ENCODE measurements at places on chromosomes 7 and 10.

- peak overlapping the region; percentile 11 for H3K4me3 ChIP-seq
- peak overlapping the region; percentile 49 for H3K27ac ChIP-seq
- H3K4me1 ChIP-seq, result peaks cover 6% of the 10 kb centered on the region
- no peak for DNase-seq
Measured at GRCh38 chr10:73758704-73759511, 14.7 kb downstream of the SEC24C start.

DNA sequence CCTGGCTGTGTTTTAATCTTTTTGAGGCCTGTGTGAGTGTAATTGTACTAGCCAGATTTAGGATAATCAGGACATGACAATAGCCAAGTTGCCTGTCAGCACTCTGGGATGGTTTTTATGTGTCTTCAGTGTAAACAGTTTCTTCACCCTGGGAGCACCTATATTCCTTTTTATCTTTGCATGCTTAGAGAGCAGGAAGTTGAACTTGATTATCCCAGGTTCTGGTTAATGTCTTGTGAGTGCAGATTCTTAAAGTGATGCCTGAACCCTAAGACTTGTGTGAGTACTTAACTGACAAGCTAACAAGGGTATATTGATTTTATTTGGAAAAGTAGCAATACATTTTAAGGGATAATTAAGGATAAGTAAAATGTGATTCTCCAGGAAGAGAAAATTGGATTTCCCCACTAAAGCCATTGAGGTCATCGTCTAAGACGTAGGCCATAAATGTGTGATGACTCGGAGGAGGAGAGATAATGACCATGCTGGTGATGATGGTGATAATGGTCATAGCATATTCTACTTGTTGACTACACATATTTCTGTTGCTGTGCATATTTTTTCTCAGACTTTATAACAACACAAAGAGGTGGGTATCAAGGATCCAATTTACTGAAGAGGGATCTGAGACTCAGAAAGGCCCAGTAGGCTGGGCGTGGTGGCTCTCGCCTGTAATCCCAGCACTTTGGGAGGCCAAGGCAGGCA lies 234.7 kb downstream of the CAMK1D start:
- no peak overlapping the region for H3K27ac ChIP-seq
- no peak overlapping the region for H3K4me3 ChIP-seq
- H3K36me3 ChIP-seq, result no peaks in the 10 kb centered on the region
- no peaks in the 10 kb centered on the region for H3K27me3 ChIP-seq

- H3K36me3 ChIP-seq, result no peaks in the 10 kb centered on the region
- no peaks in the 10 kb centered on the region for H3K27me3 ChIP-seq
- DNase-seq, result no peak
- H3K4me1 ChIP-seq, result no peaks in the 10 kb centered on the region
- H3K27ac ChIP-seq, result no peak overlapping the region
Measured at GRCh38 chr10:2964632-2965296, 102.6 kb upstream of the PFKP start.

DNA sequence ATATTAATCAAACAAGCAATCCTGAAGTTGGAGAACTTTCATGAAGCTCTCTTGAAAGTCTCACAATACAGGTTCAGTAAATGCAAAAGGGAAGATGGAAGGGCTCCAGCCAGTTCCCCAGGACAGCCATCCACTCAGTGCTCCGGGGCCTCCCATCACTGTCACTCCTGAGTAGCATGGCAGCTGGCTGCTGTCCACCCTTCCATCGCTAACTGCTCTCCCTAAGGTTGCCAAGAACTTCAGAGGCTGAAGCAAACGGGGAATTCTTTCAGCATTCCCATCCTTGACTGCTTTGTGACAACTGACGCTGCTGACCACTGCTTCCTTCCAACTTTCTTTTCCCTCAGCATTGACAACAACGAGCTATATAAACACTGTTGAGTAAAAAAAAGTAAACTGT lies 69.1 kb downstream of the VPS41 start:
- H3K27me3 ChIP-seq, result no peaks in the 10 kb centered on the region
- no peak overlapping the region for H3K27ac ChIP-seq
- DNase-seq, result no peak
- no peaks in the 10 kb centered on the region for H3K36me3 ChIP-seq
- no peak overlapping the region for H3K4me3 ChIP-seq

DNA sequence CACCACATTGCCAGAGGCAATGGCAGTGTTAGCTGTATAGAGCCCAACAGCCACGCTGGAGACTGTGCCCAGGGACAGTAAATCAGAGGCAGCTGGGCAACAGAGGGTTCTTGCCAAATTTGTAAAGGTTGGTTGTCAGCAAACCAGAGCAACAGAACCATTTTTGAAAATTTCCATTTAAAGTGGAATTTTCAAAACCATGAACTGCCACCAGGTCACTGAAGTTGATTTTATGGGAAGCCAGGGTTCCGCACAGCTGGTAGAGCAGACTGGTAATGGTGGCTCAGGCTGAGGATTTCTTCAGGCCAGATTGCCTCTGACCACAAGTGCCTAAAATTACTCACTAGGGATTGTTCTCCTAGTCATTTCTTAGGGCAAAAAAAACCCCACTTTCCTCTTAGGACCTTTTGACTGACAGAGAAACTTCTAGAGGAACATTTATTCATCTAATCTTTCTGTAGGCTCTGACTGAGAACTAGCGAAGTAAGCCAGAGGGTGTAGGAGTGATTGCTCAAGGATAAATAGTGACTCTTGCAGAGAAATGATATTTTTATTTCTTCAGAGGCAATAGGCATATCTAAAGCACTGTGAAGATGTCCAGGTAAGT lies 342.4 kb downstream of the BBS9 start:
- no peak overlapping the region for H3K4me3 ChIP-seq
- no peak overlapping the region for H3K27ac ChIP-seq
- H3K36me3 ChIP-seq, result no peaks in the 10 kb centered on the region
- H3K27me3 ChIP-seq, result no peaks in the 10 kb centered on the region

DNA sequence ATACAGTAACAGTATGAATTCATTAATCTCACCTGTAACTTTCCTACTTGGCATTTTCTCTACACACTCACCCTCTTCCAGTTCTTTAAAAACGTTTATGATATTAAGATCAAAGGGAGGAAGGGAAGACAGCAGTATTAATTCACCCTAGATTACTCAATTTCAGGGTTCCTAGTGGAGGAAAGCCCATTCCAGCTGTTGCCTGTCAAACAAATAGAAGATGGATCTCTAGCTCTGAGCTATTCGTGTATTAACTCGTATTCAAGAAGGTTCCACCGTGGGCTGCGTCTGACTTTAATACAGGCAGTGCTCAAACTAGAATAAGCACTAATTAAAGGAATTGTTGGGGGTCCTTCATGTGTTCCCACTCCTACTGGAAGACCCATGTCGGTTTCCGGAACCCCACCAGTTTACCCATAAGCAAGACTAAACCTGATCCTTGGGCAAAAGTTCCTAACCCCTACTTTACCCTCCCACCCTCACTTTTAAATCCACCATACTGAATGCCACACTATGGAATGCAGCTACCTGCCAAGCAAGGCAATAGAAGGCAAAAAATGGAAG lies 2.1 kb downstream of the NANOS1 start:
- no peak overlapping the region for H3K4me3 ChIP-seq
- H3K36me3 ChIP-seq, result peaks cover 37% of the 10 kb centered on the region
- no peak overlapping the region for H3K27ac ChIP-seq
- H3K4me1 ChIP-seq, result peaks cover 4% of the 10 kb centered on the region

DNA sequence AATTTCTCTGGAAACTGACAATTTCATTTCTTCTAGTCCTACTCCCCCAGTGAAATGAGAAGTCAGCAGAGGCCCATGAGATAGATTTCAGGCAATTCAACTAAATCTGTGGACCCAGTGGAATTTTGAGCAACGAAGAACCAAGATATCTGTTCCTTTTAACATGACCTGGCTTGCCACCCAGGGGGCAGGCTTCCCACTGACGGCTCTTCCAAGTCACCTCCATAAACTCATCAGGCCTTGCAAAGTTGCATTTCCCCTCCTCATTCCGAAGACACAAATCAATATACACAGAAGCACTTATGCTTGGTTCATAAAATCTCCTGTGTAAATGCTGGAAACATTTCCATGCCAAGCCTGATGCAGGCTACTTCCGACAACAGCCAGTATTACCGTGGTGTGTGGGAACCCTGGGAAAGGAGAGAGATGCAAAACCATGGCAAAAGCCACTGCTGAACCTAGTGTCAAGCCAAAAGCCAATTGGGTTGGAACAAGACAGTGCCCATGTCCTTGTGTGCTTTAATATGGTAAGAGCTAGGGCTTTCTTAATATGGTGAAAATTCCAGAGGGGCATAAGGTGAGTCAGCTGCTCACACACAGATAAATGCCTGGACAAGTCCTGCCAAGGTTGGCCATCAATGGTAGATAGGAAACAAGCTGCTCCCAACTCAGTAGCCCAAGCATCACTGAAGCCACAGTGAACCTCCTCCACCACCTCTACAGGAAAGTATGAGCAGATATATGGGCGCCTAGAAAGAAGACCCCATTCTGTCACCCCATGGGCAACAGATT lies 1.6 kb downstream of the FRMD4A start:
- H3K36me3 ChIP-seq, result no peaks in the 10 kb centered on the region
- H3K27me3 ChIP-seq, result peaks cover 27% of the 10 kb centered on the region
- H3K27ac ChIP-seq, result no peak overlapping the region
- H3K4me1 ChIP-seq, result no peaks in the 10 kb centered on the region
- no peak for DNase-seq
- H3K4me3 ChIP-seq, result no peak overlapping the region

DNA sequence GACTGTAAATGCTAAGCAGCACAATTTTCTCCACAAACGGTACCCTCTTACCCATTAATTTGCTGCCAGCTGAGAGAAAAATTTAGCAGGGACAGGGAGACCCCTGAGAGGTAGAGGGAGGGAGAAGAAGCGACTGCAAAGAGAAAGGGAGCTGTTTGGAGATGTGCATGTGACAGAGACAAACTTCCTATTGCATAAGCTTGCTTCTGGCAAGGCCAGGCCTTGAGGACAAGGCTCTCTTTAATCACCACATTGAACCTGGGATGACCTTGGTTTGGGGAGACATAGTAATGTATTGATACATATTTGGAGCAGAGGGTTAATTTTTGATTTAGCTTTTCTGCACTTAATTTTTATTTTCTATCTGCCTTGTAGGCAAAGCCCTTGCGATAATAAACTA lies 31.1 kb upstream of the HIBADH start:
- no peak overlapping the region for H3K27ac ChIP-seq
- no peaks in the 10 kb centered on the region for H3K36me3 ChIP-seq
- H3K4me3 ChIP-seq, result no peak overlapping the region

DNA sequence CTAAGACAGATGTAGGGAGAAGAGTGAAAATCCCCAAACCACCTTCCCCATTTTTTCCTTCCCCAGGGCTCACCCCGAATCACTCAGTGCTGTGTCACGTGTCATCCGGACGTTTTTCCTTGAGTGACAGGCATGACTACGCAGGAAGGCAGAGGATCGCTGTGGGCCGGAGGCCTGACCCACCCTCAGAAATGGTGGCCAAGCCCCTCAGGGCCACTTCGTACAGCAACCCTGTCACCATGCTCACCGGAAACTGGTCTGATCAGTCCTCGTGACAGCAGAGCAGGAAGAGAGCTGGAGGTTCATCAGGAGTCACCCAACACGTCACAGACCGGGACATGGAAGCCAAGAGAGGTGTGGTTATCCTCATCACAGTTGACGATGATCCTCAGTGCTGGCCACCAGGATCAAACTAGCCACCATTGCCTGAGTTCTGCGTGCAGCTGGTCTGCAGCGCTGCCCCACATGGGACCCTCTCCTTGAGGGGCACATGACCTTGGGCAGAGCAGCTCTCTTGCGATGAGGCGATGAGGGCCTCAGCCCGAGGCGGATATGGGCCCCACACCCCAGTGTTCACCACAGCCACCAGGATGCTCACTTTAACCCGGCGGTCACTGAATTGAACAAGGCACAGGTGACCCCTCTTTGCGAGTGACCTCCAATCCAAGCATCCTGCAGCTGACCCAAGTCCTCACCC lies 99.3 kb upstream of the INSIG1 start:
- H3K4me1 ChIP-seq, result no peaks in the 10 kb centered on the region
- H3K27ac ChIP-seq, result no peak overlapping the region
- no peaks in the 10 kb centered on the region for H3K36me3 ChIP-seq
- no peaks in the 10 kb centered on the region for H3K27me3 ChIP-seq

DNA sequence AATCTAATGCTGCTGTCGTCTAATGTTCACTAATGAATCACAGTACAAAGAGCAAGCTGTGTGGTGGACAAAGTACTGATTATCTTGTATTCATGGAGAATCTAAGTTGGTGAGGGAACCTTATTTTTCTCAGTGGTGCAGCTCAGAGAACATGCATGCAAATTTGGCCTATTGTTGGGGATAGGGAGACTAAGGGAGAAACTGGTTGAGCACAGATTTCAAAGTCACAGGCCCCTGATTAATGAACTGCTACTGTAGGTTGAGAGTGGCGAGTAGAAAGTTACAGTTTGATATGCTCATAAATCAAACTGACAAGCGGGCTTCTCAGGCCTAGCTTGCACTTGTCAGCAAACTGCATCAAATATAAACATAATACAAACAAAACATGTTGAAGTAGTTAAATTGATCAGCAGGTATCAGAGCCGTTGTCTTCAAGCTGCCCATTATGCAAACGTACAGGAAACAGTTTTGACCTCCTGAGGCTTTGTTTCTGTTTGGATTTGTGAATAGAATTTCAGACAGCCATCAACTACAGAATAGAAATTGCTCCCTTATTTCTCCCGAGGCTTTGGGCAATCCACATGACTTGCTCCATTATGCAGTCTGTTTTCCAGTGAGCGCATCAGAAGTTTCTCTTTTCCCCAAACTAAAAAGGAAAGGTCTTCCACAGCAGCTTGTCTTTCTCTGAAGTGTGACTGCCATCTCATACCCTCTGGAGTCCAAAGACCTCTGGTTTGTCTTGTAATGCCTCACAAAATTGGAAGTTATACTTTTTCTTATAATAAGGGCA lies 215.8 kb downstream of the FOXP2 start:
- no peaks in the 10 kb centered on the region for H3K36me3 ChIP-seq
- no peak for DNase-seq
- H3K4me3 ChIP-seq, result no peak overlapping the region

DNA sequence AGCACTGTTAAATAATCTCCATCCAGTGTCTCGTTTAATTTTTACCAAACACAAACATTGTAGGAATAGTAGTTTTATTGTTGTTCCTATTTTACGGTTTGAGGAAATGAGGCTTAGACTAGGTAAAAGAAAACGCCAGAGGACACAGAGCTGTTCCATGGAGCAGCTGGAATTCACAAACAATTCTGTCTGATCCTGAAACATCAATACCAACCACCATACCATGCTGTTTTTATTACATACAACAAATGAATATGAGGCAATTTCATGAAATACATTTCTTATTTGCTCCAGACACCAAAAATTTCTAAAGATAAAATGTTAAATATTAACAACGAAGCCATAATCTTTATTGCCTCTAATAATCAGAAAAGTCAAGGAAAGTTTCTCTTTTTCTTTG lies 9.4 kb downstream of the MALRD1 start:
- H3K36me3 ChIP-seq, result no peaks in the 10 kb centered on the region
- no peak overlapping the region for H3K4me3 ChIP-seq
- no peak for DNase-seq
- no peaks in the 10 kb centered on the region for H3K4me1 ChIP-seq
